ENCODE measurements at places on chromosomes 3 and 15. TPM values are rescaled to one million over a fixed set of nuclear protein-coding genes. Genes with fewer than 3 reads are reported as not detected.
A peak's percentile ranks its signal among the peaks of the same experiment; 100 is the strongest.

MESP1 gene
- 1.3 TPM for polyA plus RNA-seq

ITPKA gene
- polyA plus RNA-seq, result 0.66 TPM

DNA sequence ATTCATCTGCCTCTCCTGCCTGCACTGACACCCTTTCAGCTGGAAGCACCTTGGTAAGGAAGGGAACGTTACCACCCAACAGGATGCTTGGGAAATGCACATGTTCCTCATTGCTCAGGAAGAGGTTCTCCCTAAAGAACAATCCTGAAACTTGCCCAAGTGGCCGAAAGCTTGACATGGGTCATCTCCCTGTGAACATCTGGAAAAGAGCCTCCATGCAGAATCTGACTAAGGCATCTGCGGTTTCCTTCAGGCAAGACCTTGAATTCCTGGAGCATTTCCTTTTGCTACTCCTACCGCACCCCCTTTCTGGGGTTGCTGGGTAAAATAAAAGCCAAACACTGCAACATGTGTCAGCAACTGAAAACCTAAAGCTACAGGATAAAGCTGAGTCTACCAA is 68.7 kb upstream of the SNRK start:
- DNase-seq, result peak; percentile 17

GRCh38 chr15:87212041-87212440 is 1044.5 kb downstream of the NTRK3 start:
- no peak for DNase-seq

DNA sequence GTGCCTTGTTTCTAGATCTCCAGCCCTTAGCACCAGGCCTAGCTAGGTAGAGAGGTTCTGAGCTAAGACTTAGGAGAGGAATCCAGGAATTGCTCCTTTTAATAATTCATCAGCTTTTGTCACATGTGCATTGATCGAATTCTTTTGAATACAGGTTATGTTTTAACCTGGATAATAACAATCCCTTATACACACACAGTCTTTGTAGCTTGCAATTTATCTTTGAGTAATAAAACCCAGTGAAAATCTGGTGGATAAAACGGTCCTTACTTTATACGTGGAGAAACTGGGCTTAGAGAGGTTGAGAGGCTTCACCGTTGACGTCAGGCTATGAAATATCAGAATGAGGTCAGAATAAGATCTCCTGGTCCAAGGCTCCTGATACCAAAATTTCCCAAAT is 7.2 kb upstream of the SCN10A start:
- DNase-seq, result no peak
